Muscle of leg (tissue), 16 donors: ENCODE measurements at places on chromosomes 11 and 22.

DNA sequence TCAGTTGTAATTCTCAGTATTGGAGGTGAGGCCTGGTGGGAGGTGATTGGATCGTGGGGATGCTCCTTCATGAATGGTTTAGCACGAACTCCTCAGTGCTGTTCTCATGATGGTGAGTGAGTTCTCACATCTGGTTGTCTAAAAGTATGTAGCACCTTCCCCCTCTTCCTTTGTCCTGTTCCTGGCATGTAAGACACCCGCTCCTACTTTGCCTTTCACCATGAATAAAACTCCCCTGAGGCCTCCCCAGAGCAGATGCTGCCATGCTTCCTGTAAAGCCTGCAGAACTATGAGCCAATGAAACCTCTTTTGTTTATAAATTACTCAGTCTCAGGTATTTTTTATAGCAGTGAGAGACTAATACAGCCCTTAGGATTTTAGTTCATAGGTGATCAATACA is 191.5 kb downstream of the MAML2 start:
- no peak for DNase-seq
- no peaks in the 10 kb centered on the region for H3K27me3 ChIP-seq
- no peak overlapping the region for H3K4me3 ChIP-seq
- no peaks in the 10 kb centered on the region for H3K36me3 ChIP-seq
- H3K4me1 ChIP-seq, result peaks cover 16% of the 10 kb centered on the region

- peaks cover 33% of the 10 kb centered on the region for H3K4me1 ChIP-seq
- H3K27ac ChIP-seq, result no peak overlapping the region
- H3K27me3 ChIP-seq, result peaks cover 3% of the 10 kb centered on the region
- no peaks in the 10 kb centered on the region for H3K36me3 ChIP-seq
- DNase-seq, result peak; percentile 84
These were observed 34.6 kb upstream of the SHANK2 start for GRCh38 chr11:71286701-71287643.

DNA sequence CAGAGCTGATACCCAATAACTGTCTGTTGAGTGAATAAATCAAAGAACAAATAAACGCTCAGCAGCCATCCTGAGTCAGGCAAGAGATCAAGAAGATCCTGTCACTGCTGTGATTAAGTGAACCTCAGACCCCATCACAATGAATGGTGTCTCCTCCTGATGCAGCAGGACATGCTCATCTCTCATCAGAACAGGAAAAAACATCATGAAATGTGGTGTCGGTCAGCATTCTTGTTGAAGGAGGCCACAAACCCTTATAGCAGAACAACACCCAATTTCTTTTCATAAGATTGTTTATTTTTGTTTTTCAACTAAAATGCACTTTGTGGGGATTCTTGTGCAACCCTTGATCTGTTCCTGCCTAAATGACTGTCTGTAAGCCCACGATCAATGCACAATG is 60.3 kb downstream of the SYTL2 start:
- H3K27me3 ChIP-seq, result no peaks in the 10 kb centered on the region
- no peak overlapping the region for H3K4me3 ChIP-seq
- no peaks in the 10 kb centered on the region for H3K36me3 ChIP-seq

GRCh38 chr22:26792522-26792921 is 135.1 kb downstream of the MIAT start:
- no peak overlapping the region for H3K27ac ChIP-seq
- no peaks in the 10 kb centered on the region for H3K4me1 ChIP-seq
- DNase-seq, result no peak
- no peaks in the 10 kb centered on the region for H3K27me3 ChIP-seq
- H3K4me3 ChIP-seq, result no peak overlapping the region

GRCh38 chr11:12159351-12160099 is 49.1 kb downstream of the MICAL2 start:
- no peaks in the 10 kb centered on the region for H3K36me3 ChIP-seq
- H3K27ac ChIP-seq, result peak overlapping the region; percentile 53
- DNase-seq, result no peak
- H3K4me3 ChIP-seq, result no peak overlapping the region
- no peaks in the 10 kb centered on the region for H3K27me3 ChIP-seq
- H3K4me1 ChIP-seq, result peaks cover 53% of the 10 kb centered on the region

DNA sequence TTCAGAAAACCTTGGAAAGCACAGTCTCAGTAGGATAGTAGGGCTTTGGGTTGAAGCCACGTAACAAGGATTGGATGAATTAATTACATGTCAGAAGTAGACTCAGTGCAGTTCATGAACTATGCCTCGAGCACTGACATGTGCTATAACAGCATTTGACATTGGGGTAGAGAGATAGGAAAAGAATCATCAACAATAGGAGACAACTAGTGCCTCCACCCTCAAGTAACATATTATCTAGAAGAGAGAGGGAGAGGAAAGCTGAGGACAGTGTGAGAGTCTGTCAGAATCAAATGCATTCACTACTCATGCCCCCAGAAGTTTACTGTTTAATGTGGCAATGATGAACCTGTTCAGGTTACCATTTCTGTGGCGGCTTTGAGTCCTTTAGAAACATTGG is 26.4 kb downstream of the MMP13 start:
- no peaks in the 10 kb centered on the region for H3K27me3 ChIP-seq
- H3K36me3 ChIP-seq, result no peaks in the 10 kb centered on the region
- no peaks in the 10 kb centered on the region for H3K4me1 ChIP-seq
- H3K4me3 ChIP-seq, result no peak overlapping the region

DNA sequence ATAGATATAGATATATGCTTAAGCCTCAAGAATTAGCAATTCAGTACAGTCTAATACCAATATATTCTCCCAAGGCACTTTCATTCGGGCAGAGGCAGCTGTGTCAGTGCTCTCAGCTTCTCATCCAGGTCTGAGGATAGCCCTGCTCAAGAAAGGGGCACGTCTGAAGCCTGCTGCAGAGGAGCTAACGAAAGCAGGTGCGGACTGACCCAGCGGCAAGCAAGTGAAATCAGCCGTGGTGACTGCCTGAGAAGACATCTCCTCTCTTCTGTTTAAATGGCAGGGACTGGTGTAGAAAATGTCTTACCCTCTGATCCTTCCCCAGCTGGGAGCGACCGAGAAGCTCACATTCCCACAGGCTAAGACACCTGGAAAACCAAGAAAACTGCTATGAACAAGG is 468.6 kb downstream of the BRD1 start:
- H3K27me3 ChIP-seq, result peaks cover 10% of the 10 kb centered on the region
- H3K27ac ChIP-seq, result no peak overlapping the region
- DNase-seq, result no peak
- H3K4me3 ChIP-seq, result no peak overlapping the region
- no peaks in the 10 kb centered on the region for H3K4me1 ChIP-seq
- H3K36me3 ChIP-seq, result no peaks in the 10 kb centered on the region
